ENCODE measurements at places on chromosomes 11 and 22.

- no peak for DNase-seq
These were observed 13.2 kb downstream of the FAM118B start for GRCh38 chr11:126224647-126225294.

- DNase-seq: no peak
These were observed 30.6 kb downstream of the TUB start for GRCh38 chr11:8111636-8112035.

DNA sequence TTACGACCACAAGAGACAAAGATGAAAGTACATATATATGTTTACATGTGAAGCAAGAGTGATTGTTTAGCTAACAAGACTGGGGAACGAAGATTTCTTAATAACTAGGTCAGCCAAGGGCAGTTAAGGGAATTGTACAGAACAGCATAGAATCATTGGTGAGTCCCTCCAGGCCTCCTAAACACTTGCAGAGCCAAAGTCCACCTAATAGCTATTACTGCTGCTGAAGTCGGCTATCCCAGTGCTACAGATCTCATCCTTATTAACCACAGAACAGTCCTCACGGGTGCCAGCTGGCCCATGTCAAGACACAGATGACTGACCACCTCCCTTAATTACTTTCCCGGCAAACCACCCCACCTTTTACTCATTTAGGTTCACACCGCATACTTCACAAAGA, 68.5 kb upstream of the OPCML start:
- no peak for DNase-seq

DNA sequence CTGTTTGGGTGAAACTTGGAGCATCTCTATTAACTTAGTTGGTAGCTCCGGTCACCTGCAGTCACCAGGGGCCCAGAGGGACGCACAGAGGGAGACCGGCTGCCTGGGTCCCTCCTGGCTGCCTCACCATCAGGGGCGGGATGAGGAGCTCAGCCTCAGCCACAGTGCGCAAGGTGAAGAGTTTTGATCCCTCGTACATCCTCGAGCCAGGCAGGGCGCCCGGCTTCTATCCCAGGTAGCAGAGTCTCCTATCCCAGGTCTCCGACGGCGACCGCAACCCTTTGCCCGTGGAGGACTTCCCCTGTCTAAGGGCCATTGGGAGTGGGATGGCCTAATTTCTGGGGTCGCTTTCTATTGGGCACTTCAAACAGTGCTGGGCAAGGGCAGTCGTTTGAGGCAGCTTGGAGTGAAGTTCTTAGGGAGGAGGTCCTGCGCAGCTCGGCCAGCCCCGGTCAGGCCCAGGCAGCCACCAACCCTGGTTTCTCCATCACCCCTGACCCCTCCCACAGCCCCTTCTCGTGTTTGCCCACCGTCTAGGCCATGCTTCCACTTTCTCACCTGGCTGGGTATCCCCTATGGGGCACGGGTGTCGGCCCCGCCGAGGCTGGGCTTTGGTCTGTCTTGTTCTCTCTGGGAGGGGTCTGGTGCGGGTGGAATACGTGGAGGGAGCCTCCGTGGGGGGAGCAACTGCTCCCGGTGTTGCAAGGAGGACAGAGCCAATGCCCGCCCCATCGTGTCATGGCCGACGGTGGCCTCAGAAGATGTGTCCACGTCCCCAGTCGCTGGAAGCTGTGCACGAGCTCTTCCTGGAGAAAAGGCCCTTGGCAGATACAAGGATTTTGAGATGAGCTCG, 3.6 kb upstream of the MRGPRG start:
- DNase-seq: no peak

DNA sequence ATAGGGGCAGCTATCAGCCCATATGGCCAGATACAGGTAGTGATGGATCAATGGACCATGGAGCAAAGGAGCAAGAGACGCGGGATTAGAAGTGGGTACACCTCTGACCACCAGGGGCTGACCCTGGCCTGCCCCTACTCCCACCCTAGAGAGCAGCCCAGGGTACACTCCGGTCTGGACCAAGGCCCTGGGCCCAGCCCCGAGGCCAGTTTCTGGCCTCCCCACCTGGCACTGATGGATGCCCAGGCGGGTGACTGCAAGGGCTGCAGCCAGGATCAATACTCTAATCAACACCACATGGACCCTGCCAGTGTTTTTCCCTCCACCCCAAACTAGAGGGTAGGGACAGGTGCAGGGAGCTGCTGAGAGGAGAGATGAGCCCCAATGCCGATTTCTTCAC, 74.1 kb upstream of the NECTIN1 start:
- no peak for DNase-seq

DNA sequence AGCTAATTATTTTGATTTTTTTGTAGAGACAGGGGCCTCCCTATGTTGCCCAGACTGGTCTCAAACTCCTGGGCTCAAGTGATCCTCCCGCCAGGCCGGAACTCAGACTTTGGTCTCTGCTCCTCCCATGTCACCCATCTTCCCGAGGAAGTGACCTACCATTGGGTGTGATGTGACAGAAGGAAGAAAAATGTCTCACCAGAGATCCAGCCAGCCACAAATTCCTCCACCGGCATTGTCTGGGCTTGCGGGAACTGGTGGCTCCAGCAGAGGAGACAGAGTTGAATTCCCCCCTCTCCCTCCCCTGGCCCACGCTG, 772 bp downstream of the SLC25A45 start:
- DNase-seq: no peak

- no peak for DNase-seq
These were observed 211.0 kb upstream of the NAV2 start for GRCh38 chr11:19501631-19502030.

- DNase-seq: no peak
These were observed 11.6 kb downstream of the TST start for GRCh38 chr22:37007651-37008050.

All from stimulated activated CD4-positive, alpha-beta T cell treated with anti-CD3 and anti-CD28 coated beads, Interleukin-15, amount 100 ng/mL, for 24 hours (primary cell).